ENCODE measurements at places on chromosomes 5 and 9.
A peak's percentile ranks its signal among the peaks of the same experiment; 100 is the strongest.

DNA sequence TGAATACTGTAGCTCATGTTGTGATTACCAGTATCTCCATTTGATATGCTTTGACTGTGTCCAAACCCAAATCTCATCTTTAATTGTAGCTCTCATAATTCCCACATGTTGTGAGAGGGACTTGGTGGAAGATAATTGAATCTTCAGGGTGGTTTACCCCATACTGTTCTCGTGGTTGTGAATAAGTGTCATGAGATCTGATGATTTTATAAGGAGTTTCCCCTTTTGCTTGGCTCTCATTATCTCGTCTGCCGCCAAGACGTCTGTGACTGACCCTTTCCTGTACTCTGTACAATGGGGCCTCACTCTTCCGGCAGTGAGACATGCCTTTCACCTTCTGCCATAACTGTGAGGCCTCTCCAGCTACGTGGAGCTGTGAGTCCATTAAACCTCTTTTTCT, 59.3 kb downstream of the TRIO start:
- no peak for DNase-seq

DNA sequence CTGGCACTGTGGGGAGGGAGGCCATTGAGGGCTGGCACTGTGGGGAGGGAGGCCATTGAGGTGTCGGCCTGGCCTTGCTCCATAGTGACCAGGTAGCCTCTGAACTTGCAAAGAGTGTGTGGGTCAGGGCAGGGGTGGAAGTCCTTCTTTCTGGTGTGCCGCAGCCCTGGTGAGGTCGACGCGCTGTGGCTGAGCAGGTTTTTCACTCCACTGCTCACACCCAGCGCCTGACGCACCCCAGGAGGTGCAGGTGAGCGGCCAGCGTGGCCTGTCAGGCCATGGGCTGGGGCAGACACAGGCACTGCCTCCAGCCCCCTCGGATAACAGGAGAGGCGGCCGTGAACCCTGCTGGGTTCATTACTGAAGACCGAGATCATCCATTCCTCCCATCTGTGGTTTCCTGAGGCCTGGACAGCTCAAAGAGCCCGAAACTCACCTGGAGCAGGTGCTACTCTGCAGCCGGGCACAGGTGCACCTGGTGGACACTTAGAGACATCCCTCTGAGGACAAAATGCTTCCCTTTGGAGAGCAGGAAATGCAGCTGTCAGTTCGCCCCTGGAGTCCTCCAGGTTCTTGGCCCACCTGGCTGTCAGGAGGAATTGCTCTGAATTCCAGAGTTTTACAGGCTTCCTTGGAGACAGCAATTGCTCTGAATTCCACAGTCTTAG, 32.4 kb downstream of the LHX3 start:
- DNase-seq = no peak

- no peak for DNase-seq
These were observed 227.3 kb upstream of the NMUR2 start for GRCh38 chr5:152632360-152632759.

DNA sequence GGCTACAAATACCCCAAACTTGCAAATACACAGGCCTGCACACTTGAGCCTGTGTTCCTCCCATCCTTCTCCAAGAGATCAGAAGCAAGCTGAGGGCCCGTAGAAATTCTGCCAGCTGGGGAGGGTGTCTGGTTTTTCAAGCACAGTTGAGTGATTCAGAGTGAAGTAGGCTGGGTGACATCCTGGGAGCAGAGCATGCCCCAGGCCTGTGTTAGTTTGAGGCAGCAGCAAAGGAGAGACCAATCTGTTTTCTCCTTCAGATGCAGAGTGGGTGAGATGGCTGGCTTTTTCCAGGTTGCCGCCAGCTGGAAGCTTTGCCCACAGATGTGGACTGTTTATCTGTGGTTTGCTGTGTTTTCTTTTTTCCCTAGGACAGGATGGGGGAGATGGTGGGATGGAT, 63.1 kb downstream of the RCL1 start:
- DNase-seq = peak; percentile 49

DNA sequence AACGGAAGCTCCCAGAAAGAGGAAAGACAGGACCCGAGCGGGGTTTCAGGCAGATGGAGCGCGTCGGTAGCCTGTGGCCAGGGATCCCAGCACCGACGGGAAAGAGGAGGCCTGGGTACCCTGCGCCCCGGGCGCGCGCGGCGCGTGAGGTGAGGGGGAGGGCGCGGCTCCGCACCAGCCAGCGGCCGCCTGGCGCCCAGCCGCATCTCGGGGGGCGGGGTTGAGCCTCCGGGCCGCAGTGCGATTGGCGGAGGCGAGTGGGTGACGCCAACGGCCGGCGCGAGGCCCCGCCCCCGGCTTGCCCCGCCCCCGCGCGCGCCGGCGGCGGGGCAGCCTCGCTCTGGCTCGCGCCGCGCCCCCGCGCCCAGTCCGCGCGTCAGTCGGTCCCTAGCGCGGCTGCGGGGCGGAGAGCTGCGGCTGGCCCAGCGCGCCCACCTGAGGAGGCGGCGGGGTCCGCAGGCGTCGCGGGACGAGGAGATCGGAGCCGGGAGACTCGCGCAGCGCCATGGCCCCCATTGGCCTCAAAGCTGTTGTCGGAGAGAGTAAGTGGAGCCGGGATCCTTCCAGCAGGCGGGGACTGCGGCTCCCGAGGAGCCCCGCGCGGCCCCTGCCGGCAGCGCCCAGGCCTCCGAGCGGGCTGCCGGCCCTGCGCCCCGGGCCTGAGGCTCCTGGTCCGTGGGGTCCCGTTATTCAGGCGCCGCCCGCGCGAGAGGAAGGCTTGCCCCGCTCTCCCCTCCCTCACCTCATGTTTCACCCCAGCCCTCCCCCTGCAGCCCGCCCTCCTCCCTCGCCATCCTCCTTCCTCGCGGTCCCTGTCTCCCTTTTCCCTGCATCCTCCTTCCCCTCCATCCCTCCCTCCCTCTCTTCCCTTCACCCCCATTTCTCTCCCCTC, at the start of gene STXBP1:
STXBP1 (plus strand) TSS at position 379 of the 892 bp plus-strand sequence; CDS start at position 506, 127 bp downstream.
- DNase-seq = peak; percentile 79

DNA sequence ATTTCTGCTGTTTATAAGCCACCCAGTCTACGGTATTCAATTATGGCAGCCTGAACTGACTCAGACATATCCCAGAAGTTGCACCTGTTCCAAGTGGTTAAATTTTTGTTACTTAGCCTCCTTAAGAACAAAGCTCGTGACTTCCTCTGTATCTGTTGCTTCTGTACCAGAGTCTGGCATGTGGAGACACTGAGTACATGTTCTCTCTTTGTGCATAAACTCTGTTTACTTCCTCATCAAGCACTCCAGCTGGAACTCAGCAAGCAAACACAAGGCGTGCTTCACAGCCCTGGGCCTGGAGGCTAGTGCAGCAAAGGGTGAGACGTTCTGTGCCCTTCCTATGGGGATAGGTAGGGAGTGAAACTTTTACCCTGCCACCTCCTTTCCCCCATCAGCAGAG, 19.0 kb downstream of the C9orf152 start:
- no peak for DNase-seq

DNA sequence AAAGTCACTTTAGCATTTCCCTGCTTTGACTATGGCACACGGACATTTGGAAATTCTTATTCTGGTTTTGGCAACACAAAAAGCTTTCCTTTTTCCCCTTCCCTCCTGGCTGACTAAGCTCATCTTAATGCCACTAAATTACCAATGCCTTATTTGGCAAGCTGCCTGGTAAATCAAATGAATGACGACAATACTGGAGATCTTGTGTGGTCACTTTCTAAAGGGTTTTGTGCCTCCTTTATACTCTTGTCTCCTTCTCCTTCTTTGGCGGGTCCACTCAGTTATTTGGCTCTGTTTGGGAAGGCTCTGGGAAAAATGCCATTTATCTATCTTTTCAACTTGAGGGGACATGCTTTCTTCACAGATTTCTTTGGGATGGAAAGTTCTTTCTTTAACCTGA, 34.9 kb downstream of the SH3GL2 start:
- peak; percentile 70 for DNase-seq

DNA sequence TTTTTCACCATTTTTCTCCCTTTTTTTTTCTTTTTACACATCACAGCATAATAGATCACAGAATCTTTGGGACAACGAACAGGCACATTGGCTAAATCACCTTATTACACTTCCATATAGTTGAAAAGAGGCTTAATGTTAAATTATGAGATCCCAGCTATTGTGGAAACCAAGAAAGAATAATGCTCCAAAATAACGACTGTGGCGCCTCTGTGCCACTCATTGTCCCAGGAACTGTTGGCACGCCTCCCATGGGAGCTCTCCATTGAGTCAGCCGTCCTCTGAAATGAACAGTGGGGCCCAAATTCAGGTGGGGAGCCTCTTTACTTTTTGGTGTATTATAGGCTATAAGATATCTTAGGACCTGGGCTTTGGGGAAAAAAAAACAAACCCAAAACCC, 82.2 kb upstream of the NFIB start:
- DNase-seq = no peak

- no peak for DNase-seq
These were observed 207.6 kb downstream of the HSPA4 start for GRCh38 chr5:133259199-133259997.

- no peak for DNase-seq
These were observed 38.4 kb upstream of the PCA3 start for GRCh38 chr9:76725885-76726284.

- no peak for DNase-seq
These were observed 151.5 kb upstream of the DAPK1 start for GRCh38 chr9:87346061-87346665.

DNA sequence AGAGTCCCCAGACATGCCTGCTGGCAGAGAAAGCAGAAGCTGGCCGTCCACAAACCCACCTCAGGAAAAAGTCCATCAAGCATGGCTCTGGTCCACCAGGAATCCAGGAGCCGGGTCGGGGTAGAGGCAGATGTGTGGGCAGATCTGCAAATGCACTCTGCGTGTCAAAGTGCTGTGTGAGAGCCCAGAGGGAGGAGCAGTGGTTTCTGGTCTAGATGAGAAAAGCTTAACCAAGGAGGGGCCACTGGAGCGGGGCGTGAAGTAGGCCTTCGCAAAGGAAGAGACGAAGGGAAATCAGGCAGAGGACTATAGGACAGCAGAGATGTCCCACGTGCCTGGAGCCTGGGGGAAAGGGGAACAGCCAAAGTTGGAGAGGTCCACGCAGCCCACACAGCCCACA, 40.0 kb downstream of the TTLL11 start:
- no peak for DNase-seq

- no peak for DNase-seq
These were observed 34.5 kb downstream of the CEP72 start for GRCh38 chr5:646396-647201.

DNA sequence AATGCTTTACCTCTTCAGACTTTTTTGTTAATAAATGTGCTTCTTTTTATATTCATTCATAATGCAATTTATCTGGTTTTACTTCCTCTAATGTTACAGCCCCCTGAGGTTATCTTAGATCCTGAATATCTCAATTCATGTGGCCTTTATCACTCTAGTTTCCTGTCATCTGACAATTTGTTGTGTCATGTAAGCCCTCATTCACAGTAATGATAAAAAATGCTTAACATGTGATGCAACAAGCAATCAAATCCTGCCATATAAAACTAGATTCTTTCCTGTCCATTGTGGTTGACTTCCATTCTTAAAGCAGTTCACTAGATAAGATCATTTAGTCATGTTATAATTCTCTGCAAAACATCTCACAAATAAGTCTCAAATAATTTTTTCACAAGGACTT, 991.2 kb upstream of the ACO1 start:
- no peak for DNase-seq

GRCh38 chr9:133569891-133570690, 35.6 kb downstream of the ADAMTSL2 start:
- DNase-seq = no peak

DNA sequence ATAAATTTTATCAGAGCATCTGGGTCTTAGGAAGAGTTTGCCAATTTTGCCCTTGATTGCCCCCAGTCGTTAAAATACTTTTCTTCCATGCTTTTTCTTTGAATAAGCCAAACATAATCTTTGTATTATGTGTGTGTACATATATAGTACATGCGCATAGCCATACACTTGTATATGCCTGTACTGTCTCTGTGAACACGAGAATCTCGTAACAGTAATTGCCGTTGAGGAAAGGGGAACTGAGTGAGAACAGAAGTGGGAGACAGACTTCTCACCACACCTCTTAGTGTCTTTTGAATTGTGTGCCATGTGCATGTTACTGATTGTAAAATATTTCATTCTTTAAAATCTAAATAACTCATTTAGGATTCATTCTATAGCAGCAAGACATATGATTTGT, 79.6 kb upstream of the GRHPR start:
- no peak for DNase-seq

DNA sequence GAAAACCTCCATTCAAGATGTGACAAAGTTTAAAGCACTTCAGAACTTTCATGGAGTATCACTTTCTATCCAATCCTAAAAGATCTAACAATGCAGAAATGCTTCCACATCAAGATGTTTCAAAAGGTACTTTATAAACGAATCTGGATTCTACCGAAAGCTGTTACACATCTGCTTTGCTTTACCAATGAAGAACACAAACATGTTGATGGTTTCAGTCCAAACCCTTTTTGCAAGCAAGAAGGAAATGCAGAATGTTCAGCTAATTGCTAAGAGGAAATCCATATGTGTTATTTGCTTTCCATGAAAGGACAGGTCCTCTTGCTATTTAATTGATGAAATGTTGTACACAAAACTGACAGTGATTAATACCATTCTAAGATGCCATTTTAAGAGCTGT, 419.6 kb downstream of the EFNA5 start:
- peak; percentile 31 for DNase-seq

DNA sequence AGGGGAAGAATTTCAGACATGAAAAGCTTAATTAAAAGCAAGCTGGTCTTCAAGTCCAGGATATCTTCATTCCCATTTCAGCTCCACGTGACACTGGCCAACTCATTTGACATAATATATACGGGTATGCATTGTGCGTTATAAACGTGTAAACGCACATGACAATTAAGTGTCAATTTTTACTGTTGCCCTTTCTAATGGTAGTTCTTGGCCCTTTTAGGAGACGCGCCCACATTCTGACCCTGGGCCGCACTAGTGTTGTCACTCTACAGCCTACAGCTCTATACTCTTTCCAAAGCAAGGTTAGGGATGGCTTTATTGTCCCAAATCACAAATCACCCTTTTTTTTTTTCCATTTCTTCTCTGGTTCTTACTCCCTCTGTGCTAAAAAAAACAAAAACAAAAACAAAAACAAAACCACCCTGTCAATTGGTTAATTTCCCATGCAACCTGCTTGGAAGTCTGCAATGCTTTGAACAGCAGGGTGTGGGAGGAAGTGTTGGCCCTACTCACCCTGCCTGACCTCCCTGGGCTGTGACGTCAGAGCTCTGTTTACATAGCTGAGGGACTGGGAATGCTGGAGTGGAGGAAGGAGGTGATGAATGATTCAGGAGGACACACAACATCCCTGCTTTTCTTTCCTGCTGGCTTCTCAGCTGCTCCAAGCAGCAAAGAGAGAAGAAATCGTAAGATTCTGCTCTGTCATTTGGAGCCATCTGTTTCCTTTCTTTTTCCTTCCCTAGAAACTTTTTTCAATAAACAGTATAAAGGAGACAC, 19.3 kb downstream of the RFK start:
- DNase-seq = peak; percentile 72

All from fibroblast of gingiva (primary cell).